ENCODE measurements at places on chromosomes 3 and 15. TPM values are rescaled to one million over a fixed set of nuclear protein-coding genes. Genes with fewer than 3 reads are reported as not detected.

DNA sequence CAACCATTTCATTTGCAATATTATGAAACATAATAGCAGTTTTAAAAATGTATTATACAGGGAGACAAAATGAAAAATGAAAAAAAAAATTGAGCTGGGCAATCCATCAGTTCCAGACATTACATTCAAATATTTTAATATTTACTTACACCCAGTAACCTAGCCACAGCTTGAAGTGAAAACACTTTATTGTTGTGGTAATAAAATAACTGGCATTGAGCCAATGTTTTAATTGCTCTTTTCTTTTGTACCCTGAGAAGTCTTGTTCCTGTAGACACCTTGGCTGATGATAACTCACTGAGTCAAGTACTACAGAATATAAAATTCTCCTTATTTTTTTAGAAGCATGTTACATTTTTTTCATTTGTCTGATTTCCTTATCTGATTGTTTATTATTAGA is 180.6 kb downstream of the ROBO1 start:
- DNase-seq, result no peak

PDZRN3 gene
- polyA plus RNA-seq, result 91.6 TPM

- no peak for DNase-seq
Measured at GRCh38 chr3:61333192-61333961, 82.1 kb upstream of the FHIT start.

CCR8 gene
- not detected for polyA plus RNA-seq

GOLGA8S gene
- 0.79 TPM for polyA plus RNA-seq

- no peak for DNase-seq
Measured at GRCh38 chr3:10426346-10427220, 78.8 kb downstream of the ATP2B2 start.

NIPA2 gene
- polyA plus RNA-seq, result 34.7 TPM

FILIP1L gene
- polyA plus RNA-seq, result 42.3 TPM

DNA sequence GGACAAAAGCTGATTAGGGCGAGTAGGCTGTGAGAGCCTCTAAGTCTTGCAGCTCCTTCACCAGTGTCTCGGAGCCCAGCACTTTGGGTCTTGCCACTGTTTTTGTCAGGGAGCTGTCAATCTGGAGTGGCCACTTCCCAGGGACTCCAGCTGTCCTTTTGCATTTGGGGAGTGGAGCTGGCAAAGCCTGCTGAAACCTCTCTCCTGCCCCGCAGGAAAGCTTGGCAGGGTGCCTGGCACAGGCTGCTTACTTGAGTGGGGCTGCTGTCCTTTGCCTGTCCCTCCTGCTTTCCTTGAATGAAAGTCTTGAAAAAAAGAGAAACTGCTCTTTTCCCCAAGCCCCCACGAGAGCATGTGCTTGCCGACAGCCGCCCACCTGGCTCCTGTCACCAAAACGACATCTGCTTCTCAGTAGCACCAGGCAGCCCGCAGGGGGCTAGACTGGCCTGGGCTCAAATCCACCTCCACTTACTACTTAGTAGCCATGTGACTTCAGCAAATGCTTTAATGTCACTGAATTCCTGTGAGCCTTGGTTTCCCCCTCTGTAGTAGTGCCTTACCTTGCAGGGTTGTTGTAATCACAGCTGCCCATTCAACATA is 13.7 kb downstream of the USP13 start:
- DNase-seq, result no peak

DNA sequence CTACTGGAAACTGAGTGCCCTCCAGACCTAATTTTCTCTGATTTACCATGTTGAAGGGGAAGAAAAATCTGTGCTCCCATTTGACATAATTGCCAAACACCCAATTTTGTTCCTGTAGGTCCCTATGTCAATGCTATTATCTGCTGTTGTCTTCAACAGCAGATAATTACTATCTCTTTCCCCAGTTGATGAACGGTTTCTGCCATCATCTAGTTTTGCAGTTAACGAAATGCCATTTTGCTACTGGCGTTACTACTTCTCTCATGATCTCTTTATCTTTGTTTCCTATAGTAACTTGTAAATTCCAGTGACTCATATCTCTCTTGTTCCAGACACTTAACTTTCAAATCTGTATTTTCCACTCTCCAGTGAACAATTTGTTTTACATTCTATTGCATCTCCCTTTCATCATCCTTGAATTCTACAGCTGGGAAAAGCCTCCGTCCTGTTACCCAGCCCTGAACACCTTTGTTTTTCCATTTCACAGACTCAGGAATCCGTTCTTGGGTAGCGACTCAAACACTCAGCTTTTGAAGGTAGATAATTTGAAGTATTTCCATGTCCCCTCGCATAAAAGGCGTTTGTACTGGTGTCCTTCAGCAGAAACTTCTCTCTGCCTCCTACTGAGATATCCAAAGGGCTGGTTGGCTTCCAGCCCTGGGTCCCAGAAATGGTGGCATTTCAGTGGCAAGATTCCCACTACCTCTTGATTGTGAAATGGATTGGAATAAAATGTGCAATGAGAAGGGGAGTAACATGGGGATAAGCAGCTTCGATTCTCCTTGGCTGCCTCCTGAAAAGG is 111.7 kb downstream of the FOXB1 start:
- no peak for DNase-seq

ATP2B2 gene
- 7.1 TPM for polyA plus RNA-seq

DNA sequence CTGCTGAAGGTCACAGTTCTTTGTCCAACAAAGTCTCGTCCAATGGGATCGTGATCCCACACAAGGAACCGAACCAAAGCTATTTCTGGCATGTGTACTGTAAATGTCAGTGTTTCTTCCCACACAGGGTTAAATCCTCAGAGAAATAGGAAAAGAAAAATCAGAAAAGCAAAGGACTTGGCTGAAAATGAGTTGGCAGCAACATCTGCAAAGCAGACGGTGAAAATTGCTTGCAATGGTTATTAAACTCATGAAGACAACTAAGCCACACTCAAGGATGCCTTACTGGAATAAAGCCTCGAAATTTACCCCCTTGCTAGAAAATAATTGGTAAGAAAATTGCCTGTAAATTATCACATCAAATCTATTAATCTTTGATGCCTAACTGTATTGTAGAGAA is 195.2 kb upstream of the STRIT1 start:
- DNase-seq, result no peak

KIF23 gene
- polyA plus RNA-seq, result 14.3 TPM

- no peak for DNase-seq
Measured at GRCh38 chr15:72953306-72953705, 99.0 kb upstream of the NEO1 start.

HEXA gene
- 56.7 TPM for polyA plus RNA-seq

GRCh38 chr3:65490114-65490513 is 548.6 kb downstream of the MAGI1 start:
- DNase-seq, result no peak

BFSP2 gene
- not detected for polyA plus RNA-seq

DNA sequence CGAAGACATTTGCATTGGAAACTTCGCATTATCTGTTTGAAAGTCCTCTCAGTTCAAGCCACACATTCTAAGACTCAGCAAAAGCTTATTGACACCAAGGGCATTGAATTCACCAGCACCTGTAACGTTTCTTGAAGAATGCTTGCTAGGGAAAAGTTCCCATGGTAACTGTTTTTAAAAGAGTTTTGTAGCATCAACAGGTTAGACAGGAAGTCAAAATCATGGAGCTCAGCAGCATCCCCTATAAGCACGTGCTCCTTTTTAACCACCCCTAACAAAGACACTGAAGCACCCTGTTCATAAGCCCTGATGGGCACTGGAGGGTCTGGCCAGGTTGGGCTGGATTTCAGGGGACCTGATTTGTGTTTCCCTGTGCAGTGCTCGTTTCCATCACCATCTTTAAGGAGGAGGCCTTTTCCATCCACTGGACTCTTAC is 229.7 kb upstream of the BHLHE40 start:
- no peak for DNase-seq

GRCh38 chr15:84818261-84819131 is 1.3 kb downstream of the ALPK3 start:
- no peak for DNase-seq

GRCh38 chr15:82830427-82831173 is 21.2 kb downstream of the WHAMM start:
- DNase-seq, result no peak

DNA sequence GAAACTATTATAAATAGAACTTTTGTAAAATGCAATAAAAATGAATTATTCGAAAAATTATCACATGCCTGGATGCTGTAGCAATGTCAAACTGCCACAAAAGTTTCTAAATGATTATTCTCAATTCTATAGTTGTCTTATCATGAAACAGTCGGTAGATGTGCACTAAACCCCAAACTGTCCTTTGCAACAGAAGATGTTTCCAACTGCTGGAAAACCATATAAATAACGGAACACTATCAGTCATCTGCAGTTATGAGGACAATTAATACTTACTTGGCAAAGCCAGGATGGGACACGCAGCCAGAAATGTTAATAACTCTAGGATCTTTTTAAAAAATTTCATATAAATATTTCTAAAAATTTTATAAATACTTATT is 17.5 kb downstream of the EMC4 start:
- DNase-seq, result no peak

GABRR3 gene
- not detected for polyA plus RNA-seq

DNA sequence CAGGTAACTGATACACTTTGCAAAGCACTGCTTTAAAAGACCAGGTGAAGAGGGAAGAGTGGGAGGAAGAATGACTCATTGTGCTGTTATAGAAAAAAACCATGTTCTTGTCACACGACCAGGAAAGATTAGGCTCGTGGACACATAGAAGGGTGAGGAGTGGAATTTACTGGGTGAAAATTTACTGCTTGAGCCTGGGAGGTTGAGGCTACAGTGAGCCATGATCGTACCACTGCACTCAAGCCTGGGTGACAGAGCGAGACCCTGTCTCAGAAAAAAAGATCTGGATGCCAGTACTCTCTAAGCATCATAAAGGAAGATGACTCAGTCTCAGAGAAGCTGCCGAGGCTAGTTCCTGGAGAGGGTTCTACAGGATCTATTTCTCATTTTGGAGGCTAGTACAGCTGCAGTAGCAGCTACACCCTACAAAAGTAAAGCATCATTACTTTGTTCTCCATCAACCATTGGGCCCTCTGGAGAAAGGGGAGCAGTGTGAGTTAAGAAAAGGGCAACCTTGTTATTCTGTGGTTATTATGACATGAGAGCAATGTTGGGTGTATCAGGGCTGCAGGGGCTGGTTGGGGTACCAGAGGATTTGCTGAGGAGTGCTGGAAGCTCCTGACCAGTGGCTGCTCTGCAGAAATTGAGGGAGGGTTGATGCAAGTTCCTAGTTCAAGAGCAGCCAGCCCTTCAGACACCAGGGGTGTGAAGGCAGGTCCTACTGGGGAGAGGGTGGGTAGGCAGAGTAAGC is 75.4 kb downstream of the CMTM8 start:
- DNase-seq, result no peak

DNA sequence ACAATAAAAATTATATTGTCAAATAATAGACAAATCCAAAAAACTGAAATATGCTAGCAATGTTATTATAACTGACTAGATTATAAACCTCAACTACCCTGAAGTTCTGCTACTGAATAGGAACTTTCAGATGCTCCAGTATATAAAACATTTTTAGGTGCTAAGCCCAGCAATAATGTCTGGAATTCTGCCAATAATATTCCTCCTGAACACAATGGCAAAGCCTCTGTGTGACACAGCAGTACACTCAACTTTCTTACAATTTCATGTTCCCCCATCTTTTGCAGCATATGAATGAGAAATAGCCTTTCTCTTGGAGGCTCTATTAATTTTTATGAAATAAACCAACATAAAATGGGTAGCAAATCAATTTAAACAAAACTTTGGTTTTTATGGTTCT is 29.5 kb downstream of the ATOSA start:
- DNase-seq, result no peak

Data from hindlimb muscle (tissue), 1 donor.